ENCODE measurements at places on chromosomes 6 and 20.

DNA sequence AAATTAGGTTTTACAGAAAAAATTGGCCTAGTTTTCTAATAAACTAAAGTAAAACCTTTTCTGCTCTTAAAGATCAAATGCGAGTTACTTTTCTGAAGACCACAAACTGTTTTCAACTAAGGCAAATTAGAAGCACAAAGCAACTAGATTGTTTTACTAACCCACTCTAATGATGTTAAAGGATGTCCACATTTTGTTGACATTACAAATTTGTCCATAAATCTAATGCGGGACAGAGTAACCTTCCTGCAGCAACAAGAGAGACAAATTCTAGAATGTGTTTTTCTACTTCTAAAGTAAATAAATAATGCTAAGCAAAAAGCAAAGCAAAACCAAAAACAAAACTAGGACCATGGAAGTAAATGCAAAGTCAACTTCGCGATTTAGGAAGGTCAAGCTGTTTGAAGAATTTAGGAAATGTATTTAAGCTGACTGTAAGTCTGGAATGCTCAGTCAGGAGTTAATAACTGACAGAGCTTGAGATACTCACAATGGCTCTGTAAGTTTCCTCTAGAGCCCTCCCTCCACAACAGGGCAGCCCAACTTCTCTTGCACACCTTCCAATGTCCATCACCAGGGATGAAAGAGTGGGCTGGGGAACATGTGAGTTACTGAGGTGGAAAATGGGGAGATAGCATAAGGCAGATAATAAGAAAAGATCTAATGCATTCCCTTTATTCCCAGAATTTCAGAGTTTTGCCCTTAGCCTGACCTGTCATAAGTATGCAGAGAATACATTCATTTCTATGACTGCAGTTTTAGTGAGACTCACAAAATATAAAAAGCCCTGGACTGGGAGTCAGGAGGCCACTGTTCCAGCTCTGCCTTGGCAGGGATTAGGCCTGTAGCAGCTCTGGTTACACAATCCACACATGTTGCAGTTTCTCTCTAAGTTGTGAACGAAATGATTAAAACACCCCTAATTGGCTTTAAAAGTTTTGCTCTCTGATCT lies 158.8 kb downstream of the FOXA2 start:
- DNase-seq, result no peak

DNA sequence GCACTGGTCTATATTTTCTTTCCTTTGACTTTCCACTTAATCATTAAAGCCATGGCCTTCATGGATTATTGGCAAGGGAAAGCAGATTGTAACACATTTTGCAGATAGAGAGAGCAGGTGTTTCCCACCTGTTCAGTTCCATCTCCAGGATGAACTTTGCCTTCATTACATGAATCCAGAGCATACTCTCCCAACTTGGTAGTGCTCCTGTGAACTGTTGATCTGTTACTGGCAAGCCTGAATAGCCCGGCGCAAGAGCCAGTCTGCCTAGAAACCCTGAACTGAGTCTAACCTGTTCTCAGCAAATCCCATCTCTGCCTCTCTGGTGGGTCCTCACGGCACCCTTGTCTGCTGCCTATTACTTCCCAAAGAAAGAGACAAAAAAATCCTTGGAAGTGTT lies 210.3 kb downstream of the PLCB1 start:
- DNase-seq, result no peak

DNA sequence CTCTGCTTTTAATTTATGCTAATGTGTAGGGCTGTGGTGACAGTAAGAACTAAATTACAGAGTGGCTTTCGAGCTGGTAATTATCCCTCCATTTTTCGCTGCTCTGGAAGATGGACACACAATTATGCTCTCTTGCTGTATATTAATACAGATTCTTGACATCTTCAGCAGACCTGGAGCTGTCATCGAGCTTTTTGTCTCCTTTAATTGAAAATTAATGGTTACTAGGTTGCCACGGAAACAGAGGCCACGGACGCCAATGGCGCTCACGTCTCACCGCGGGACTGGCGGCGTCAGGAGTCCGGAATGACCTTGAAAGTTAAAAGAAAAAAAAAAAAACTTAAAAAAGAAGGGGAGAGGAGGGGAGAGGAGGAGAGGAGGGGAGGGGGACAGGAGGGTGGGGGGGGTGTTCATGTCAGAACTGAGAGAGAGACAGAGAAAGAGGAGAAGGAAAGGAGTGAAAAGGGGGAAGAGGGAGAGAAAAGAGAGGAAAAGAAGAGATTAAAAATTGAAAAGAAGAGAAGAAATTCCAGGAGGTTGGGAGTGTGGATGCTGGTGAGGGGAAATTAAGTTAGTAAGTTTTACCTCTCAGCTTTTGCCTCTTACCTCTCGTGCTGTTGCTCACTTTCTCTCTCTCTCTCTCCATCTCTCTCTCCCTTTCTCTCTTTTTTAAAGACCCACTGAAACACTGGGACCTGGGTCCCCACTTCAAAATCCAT lies 22.1 kb upstream of the FOXP4 start:
- DNase-seq, result no peak

GRCh38 chr6:72769459-72770125 lies 147.7 kb downstream of the KCNQ5 start:
- no peak for DNase-seq

GRCh38 chr20:45247865-45248264 lies 6.5 kb downstream of the SLPI start:
- no peak for DNase-seq

All from AG10803 (cell line).